ENCODE measurements at places on chromosomes 7 and 10.

DNA sequence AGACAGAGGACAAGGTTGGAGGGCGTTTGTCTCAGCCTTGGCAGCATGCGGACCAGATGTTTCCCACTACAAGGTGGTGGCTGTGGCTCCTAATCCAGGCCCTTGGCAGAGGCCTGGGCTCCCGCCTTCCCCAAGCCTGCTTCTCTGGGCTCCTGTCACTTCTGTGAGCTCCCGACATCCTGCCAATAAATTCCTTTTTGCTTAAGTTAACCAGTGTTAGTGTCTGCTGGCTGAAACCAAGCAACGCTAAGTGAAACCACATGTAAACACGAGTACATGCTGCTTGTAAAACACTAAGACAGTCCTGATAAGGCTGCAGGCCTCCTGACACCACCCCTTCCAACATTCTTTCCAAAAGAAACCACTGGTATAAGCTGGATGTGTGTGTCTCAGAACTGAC lies 263.6 kb upstream of the ZMIZ1 start:
- DNase-seq: no peak

- DNase-seq: no peak
Observed at GRCh38 chr7:99209781-99210180, 1.9 kb upstream of the KPNA7 start.

DNA sequence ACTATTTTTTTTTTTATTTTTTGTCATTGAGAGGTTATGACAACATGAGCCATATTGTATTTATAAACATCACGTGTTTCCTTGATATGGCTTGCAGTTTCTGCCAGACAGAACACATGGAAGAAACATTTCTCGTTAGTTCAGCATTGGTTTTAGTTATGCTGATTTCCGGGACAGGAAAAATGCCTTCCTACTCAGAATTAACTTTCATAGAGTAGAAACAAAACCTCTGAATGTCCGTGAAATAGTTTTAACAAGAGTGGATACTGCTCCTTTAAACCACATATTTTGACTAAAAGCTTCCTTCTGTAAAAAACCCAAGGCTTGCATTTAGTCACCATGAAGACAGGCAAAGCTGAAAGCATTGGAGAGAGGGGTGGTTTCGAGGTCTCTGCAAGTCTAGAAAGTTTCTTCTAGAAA lies 240.4 kb downstream of the KIAA1217 start:
- no peak for DNase-seq

GRCh38 chr10:60913657-60914056 lies 30.3 kb downstream of the RHOBTB1 start:
- no peak for DNase-seq

- no peak for DNase-seq
Observed at GRCh38 chr7:157432541-157432956, 95.7 kb downstream of the DNAJB6 start.

GRCh38 chr7:27745064-27745583 lies 5.2 kb downstream of the TAX1BP1 start:
- no peak for DNase-seq

GRCh38 chr10:69438536-69439349 lies 12.5 kb upstream of the TSPAN15 start:
- no peak for DNase-seq

GRCh38 chr7:86933295-86933845 lies 126.1 kb downstream of the ELAPOR2 start:
- no peak for DNase-seq

- DNase-seq: no peak
Observed at GRCh38 chr10:62805231-62806099, 945 bp downstream of the ADO start.

DNA sequence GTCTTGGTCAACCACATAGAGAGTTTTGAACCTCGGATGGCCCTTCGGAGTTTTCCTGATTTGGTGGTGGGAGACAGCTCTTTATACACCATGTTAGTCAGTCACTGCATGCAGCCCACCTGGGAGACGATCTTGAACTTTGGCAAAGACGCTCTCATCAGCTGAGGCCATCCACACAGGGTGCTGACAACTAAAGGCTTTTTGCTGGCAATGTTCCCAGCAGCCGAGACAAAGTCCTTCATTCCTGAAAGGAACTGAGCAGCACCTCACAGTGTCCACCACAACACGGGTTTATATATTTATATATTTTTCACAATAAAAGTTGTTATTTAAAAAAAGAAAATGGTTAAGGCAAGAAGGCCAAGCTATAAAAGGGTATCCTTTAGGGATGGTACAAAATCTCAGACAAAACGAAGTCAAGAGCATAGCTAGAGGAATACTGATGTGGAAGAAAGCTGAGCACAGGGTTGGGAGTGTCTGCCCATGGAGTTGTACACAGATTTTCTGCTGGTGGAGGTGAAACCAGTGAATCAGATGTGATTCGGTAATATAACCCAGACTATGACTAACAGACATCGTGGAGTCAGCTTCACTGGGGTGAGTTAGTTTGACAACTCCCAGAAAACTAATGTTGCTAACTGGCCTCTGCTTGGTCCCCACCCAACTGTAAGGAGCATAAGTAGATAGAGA lies 27.4 kb upstream of the CAPZA2 start:
- DNase-seq: no peak

- DNase-seq: no peak
Observed at GRCh38 chr7:47202146-47202783, 379.6 kb downstream of the TNS3 start.

DNA sequence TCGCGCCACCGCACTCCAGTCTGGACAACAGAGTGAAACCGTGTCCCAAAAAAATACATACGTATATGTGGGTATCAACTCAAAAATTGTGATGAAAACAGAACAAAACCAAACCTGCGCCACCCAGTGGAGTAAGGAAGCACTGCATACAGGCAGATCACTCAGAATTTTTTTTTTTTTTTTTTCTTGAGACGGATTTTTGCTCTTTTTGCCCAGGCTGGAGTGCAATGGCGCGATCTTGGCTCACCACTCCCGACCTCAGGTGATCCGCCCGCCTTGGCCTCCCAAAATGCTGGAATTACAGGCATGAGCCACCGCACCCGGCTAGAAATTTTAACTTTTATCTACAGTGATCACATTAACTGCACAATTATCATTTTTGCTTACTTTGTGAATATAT lies 9.1 kb upstream of the TMEM236 start:
- DNase-seq: peak; percentile 29

DNA sequence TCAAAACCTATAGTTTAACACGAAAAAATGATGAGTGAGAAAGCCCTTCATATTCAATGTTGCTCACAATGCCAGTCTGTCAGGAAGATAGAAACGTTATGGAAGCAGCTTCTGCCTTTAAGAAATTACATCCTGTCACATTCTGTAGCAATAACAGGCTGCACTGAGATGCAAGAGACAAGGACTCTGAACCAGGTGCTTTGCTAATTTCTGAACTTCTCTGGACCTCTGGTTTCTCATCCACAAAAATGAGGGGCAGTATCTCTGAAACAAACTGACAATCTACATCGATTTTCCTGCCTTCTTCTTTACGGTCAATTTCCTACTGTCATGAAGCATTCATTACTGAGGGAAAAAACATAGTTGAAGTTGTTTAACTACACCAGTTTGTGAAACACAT lies 234.0 kb downstream of the SNX13 start:
- DNase-seq: no peak

GRCh38 chr7:15985587-15986384 lies 299.3 kb upstream of the MEOX2 start:
- DNase-seq: no peak
